ENCODE measurements at places on chromosomes 1 and 21.

- no peak for DNase-seq
Measured at GRCh38 chr1:245483247-245483646, 328.5 kb downstream of the KIF26B start.

GRCh38 chr1:88595355-88596002 lies 88.6 kb upstream of the PKN2 start:
- DNase-seq: no peak

GRCh38 chr1:68454534-68454933 lies 4.8 kb upstream of the RPE65 start:
- DNase-seq: no peak

- no peak for DNase-seq
Measured at GRCh38 chr1:112722601-112723510, 7.7 kb upstream of the PPM1J start.

DNA sequence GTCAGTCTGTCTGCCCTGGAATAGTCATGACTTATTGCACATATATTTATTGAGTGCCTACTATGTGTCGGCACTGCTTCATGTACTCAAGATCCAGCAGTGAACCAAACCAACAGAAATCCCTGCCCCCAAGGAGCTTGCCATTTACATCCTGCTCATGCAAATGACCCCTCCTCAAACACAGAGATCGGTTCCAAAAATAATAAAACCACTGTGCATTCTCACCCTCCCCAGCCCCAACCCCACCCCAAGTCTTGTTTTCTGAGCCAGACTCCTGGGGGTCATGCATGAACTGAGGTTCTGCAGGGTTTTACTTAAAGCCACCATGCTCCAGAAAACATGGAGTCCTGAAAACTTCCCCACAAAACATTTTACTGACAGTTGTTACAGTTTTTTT lies 61.9 kb downstream of the KIAA0040 start:
- DNase-seq: no peak

GRCh38 chr1:46404482-46405196 lies 10.5 kb downstream of the FAAH start:
- DNase-seq: no peak

- DNase-seq: no peak
Measured at GRCh38 chr1:57350610-57351009, 73.2 kb downstream of the DAB1 start.

DNA sequence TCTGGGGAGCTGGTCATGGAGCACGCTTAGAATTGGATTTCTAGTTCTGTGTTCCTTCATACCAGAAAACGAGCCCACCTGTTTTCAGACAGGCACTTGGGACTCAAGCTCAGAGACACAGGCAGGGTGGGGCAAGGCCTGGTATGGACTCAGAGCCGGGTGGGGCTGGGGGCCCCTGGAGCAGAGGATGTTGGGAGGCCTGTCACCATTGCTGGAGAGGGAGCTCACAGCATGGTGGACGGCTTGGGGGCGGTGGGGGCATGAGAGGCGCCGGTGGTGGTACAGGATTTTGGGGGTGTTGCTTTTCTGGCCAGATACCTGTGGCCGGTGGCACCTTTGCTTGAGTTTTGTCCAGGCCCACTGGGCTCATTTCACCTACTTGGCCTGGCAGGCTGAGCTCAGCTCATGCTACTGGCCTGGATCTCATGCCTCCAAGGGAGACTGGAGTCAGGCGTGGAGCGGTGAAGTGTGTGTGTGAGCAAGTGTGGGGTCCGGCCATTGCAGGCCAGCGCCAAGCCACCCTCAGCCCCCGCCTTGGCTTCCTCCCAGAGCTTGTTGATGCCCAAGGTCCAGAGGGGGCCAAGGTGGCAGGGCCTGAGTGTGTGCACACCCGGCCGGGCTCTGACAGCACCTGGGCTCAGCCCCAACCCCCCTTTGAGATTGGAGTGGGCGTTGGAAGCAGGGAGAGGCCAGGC lies 8.7 kb downstream of the SLX9 start:
- no peak for DNase-seq

DNA sequence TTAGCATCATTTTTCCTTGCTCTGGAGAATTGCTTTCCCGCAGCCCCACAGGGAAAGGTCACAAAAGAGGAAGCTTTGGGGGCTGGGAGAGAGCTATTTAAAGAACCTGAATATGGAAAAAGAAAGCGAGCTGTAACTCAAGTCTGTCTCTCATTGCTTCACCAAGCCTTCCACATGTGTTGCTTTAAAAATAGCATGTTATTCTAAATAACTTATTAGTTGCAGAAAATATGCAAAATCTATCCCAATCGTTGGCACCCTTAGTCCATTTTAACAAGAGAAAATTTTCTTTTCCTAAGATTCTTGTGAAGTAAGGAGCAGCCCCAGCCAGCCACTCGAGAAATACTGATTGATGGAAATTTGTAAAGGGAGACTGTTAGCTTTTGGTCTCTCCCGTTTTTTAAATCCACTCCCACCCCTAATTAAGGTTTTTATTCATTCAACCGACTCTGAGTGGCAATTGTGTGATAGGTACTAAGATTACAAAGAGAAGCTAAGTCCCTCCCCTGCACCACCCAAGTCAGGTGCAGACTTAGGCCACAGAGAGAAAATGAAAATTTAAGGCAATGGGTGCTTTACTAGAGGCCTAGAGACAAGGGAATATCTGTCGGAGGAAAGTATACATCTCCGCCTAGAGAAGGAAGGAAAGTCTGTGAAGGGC lies 802 bp downstream of the CYP4X1 start:
- DNase-seq: no peak

- no peak for DNase-seq
Measured at GRCh38 chr1:174289644-174290310, 130.5 kb downstream of the RABGAP1L start.

DNA sequence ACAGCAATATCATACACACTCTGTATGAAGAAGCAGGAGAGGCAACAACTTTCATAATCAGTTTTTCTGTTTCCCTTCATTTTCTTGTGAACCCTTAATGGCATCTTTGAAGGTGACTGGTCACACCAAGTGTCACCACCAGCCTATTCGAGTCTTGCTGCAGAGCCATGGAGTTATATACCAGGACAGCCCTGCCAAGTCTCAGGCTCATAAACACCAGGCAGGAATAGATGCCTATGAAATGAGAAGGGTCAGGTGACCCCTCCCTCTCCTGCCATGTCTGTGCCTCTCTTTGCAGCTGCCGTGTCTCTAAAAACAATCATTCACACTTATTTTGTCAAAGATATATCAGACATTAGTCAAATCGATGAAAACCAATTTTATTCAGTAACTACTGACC lies 28.0 kb downstream of the NECAP2 start:
- DNase-seq: no peak

- no peak for DNase-seq
Measured at GRCh38 chr1:108815566-108815965, 41.3 kb downstream of the AKNAD1 start.
